Endothelial cell (in vitro differentiated cells): ENCODE measurements at places on chromosomes 5 and 9. TPM values are rescaled to one million over a fixed set of nuclear protein-coding genes. Genes with fewer than 3 reads are reported as not detected.

The KCNV2 gene
- total RNA-seq: not detected

The SRD5A1 gene
- 21.6 TPM for total RNA-seq

The SOHLH1 gene
- total RNA-seq: 0.18 TPM

The CER1 gene
- 5.2 TPM for total RNA-seq

The LRRC14B gene
- not detected for total RNA-seq

The SPINK4 gene
- not detected for total RNA-seq

The PCDHGA8 gene
- 2.6 TPM for total RNA-seq

The POU5F2 gene
- 0.64 TPM for total RNA-seq

The PAEP gene
- total RNA-seq: not detected

The SLCO6A1 gene
- total RNA-seq: 0.51 TPM

The MPDZ gene
- 97.0 TPM for total RNA-seq

The NKD2 gene
- 1.8 TPM for total RNA-seq

The TAS2R1 gene
- not detected for total RNA-seq

The FGF18 gene
- 0.13 TPM for total RNA-seq

The ADAM19 gene
- 176 TPM for total RNA-seq
